HFF-Myc (cell line): ENCODE measurements at places on chromosomes 7 and 10.

DNA sequence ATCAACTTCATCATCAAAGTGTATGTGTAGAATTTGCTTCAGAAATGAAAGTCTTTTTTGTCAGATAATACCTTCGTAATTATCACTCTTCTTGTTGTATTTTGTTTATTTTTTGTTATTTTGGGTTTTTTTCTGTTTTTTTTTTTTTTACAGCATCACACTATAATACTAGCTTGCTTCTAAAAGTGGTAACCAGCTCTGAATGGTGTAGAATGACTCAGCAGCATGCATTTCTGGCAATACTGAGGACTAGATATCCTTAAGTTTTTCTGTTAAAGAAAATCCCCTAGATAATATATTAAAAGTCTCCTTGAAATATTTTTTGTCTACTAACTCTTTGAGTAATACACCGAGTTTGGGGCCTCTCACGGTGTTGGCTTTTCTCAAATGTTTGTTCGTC is 109.1 kb downstream of the LMBR1 start:
- no peak for DNase-seq

GRCh38 chr10:78763651-78764395 is 304.9 kb upstream of the ZMIZ1 start:
- DNase-seq: no peak

DNA sequence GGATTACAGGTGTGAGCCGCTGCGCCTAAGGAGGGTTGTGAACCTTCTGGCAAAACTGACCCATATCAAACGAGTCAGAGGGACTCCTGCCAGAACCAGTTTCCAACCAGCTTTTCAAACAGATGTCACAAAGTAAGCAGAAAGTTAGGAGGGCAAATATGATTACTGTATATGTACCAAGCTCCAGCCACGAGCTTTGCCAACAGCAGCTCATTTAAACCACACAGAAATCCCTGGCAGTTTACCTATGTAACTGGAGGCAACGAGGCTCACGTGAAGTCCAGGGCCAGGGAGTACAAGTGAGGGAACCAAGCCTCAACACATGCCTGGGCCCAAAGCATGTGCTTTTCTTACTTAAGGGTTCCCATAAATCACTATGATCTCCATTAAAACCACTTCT is 12.5 kb upstream of the DAGLB start:
- DNase-seq: no peak

DNA sequence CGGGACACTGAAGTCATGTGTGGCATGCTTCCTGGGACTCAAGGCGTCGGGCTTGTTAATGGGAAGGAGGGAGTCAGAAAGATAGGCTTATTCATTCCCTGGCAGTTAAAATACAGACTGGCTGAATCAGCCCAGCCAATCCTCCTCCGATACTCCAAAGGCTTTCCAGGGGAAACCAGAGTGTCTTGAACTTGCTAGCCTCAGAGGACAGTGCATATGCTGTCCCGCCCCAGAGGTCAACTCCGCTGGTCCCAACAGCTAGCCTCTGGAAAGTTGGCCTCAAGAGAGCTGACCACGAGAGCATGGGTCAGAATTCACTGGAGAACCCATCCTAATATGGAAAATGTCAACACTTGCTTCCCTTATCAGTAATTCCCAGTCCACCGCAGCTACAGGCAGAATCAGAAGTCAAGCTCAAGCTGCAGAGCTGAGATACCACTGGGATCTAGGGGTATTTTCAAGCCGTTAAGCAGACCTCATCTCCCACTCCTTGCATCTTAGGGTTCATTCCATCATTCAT is 43.0 kb downstream of the ELMO1 start:
- DNase-seq: no peak

DNA sequence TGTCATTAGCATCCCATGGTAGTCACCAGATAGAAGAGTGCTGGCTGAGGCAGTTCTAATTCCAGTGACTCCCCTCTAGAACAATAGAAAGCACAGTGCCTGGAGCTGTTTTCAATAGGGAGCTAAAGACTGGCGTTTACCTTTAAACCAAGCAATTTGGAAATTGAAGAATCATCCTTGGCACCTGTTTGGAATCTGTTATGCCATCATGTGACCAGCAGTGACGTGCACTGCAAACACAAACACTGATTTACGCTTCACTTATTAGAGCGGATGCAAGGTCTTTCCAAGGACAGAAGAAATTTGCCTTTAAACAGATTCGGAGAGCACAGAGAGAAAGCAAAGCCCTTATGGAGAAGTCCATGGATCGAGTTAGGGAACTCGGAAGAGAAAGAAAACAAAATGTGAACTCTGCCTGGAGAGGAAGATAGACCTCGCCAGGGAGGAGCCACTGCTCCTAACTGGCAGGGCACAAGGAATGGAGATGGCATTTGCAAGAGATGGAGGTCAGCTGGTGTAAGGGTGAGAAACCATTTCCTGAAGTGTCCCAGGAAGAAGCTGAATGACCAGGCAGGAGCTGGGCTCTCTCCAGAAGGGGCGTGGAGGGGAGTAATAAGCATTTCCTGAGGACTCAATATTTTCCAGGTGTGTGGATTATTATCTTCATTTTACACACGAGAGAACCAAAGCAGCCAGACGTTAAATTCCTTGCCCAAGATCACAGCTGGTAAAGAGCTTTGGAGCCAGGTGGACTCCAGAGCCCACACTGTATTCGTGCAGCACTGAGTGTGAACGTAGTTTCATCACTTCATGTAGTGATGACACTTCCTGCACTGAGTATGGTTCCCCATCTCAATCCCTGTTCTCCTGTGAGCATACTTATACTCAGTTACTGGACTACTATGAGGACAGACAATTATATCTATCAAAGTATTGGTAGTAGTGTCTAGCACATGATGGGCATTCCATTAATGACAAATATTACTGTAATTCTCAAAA is 97.7 kb downstream of the CUBN start:
- no peak for DNase-seq
